ENCODE measurements at places on chromosomes 11 and 22. TPM values are rescaled to one million over a fixed set of nuclear protein-coding genes. Genes with fewer than 3 reads are reported as not detected.

LRRC74B gene
- not detected for total RNA-seq

TSPAN32 gene
- total RNA-seq: not detected

RBX1 gene
- total RNA-seq: 68.5 TPM

RANGAP1 gene
- total RNA-seq: 60.4 TPM

KRTAP5-7 gene
- not detected for total RNA-seq

GPR83 gene
- total RNA-seq: not detected

OR6T1 gene
- not detected for total RNA-seq

PAFAH1B2 gene
- 104 TPM for total RNA-seq

PGGHG gene
- 5.2 TPM for total RNA-seq

CAVIN3 gene
- total RNA-seq: 114 TPM

CTSW gene
- 1.5 TPM for total RNA-seq

MMP8 gene
- total RNA-seq: not detected

PHETA2 gene
- 0.17 TPM for total RNA-seq

KRTAP5-11 gene
- total RNA-seq: not detected

PNPLA5 gene
- 0.05 TPM for total RNA-seq

TRIM29 gene
- total RNA-seq: 0.49 TPM

KRTAP5-1 gene
- total RNA-seq: not detected

MS4A14 gene
- not detected for total RNA-seq

PI4KA gene
- 11.1 TPM for total RNA-seq

SCGB1A1 gene
- total RNA-seq: not detected

CREBZF gene
- 25.8 TPM for total RNA-seq

PAMR1 gene
- total RNA-seq: not detected

FCHSD2 gene
- total RNA-seq: 6.6 TPM

LDHAL6A gene
- total RNA-seq: not detected

PSMC3 gene
- 294 TPM for total RNA-seq

DCDC1 gene
- total RNA-seq: 0.66 TPM

TMPRSS5 gene
- 0.12 TPM for total RNA-seq

BSX gene
- total RNA-seq: not detected

UNC93B1 gene
- 75.4 TPM for total RNA-seq

PAAF1 gene
- total RNA-seq: 10.0 TPM

ANGPTL5 gene
- total RNA-seq: not detected

TAGLN gene
- 409 TPM for total RNA-seq

CEND1 gene
- not detected for total RNA-seq

FGF4 gene
- not detected for total RNA-seq

TRIM6 gene
- 24.7 TPM for total RNA-seq

ABCG4 gene
- not detected for total RNA-seq

RIBC2 gene
- total RNA-seq: 6.4 TPM

XKR3 gene
- 0.44 TPM for total RNA-seq

HBB gene
- not detected for total RNA-seq

PAK1 gene
- total RNA-seq: 31.6 TPM

DMC1 gene
- 0.10 TPM for total RNA-seq

CCDC73 gene
- not detected for total RNA-seq

TCF20 gene
- total RNA-seq: 17.4 TPM

Data from M059J (cell line).